ENCODE measurements at places on chromosomes 1 and 21.

DNA sequence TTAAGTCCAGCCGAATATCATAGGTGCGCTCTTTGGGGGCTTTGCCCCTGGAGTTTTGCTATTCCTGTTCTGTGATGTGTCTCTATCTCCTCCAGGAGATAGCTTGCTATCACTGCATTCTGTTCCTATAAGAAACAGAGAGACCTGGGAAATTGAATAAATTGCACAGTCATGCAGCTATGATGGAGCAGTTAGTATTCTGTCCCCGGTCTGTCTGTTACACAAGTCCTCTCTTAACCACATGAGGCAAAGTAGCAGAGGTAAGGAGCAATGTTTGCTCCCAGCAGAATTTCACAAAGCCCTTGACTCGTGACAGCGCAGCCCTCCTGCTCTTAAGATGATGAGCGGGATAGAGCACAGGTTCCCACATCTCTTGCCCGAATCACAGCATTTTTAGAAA lies 63.9 kb upstream of the GRHL3 start:
- DNase-seq: no peak

DNA sequence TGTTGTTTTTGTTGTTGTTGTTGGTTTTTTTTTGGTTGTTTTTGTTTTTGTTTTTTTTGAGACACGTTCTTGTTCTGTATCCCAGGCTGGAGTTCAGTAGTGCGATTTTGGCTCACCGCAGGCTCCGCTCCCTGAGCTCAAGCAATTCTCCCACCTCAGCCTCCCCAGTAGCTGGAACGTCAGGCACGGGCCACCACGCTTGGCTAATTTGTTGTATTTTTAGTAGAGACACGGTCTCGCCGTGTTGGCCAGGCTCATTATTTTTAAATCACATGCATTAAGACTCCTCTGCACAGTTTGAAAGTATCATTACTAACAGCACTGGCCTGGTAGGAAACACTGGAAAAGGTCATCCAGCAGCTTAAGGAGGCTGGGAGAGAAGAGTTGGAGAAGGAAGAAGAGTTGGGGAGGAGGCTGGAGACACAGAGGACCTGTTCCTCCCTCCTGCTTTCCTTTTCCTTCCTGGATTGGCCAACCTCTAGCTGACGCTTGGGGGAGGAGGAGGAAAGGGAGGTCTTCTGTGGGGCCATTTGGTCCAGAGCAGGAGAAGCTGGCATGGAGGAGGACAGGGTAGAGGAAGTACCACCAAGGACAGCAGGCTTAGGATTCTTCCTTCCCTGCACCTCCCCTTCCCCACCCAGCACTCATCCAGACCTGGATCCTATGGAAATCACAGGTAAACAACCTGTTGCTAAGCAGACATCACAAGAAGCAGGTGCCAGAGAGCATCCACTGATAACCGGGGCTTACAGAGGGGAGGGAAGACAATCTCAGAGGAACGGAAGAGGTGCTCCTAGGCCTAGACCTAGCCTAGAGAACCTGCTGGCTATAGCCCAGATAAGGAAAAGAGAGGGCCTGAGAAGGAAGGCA lies 71.9 kb upstream of the GOLT1A start:
- no peak for DNase-seq

DNA sequence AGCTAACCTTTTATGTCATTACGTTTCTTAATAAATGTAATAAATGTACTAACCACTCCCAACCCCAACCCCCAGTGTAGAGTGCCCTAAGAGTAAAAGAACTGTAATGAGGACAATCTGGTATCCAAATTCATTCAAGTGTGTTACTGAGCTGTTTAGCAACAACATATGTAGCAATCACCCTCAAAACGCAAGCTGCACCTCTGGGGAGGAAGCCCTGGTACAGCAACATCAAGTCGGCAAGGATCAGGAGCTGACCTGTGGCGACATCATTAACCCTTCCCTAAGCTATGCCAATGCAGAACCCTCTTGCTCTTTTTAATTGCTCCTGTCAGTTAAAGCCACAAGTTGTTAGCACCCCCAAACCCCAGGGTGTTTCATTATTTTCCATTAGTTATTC lies 47.1 kb downstream of the STX6 start:
- no peak for DNase-seq

- DNase-seq: no peak
Observed at GRCh38 chr1:247291833-247292561, 36.1 kb downstream of the VN1R5 start.

- no peak for DNase-seq
Observed at GRCh38 chr1:192158181-192158580, at the start of gene RGS18. RGS18 (plus strand) TSS chr1:192158462; CDS start chr1:192158638, 176 bp downstream.

DNA sequence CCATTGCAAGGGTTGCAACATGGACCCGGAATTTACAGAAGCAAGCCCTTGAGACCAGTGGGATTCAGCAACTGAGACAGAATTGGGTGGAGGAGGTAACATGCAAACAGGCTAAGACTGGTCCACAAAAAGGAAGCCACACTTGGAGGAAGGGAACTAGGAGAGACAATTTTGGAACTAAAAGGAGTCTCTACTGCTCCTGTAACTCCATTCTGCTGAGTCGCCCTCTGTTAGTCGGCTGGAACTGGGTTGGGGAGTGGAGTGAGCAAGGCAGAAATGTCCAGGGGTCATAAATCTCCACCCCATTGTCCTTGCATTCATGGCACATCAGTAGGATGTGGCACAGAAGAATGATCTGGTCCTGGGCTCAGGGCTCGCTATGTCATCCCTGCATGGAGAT lies 5.1 kb downstream of the LAMB3 start:
- DNase-seq: no peak

DNA sequence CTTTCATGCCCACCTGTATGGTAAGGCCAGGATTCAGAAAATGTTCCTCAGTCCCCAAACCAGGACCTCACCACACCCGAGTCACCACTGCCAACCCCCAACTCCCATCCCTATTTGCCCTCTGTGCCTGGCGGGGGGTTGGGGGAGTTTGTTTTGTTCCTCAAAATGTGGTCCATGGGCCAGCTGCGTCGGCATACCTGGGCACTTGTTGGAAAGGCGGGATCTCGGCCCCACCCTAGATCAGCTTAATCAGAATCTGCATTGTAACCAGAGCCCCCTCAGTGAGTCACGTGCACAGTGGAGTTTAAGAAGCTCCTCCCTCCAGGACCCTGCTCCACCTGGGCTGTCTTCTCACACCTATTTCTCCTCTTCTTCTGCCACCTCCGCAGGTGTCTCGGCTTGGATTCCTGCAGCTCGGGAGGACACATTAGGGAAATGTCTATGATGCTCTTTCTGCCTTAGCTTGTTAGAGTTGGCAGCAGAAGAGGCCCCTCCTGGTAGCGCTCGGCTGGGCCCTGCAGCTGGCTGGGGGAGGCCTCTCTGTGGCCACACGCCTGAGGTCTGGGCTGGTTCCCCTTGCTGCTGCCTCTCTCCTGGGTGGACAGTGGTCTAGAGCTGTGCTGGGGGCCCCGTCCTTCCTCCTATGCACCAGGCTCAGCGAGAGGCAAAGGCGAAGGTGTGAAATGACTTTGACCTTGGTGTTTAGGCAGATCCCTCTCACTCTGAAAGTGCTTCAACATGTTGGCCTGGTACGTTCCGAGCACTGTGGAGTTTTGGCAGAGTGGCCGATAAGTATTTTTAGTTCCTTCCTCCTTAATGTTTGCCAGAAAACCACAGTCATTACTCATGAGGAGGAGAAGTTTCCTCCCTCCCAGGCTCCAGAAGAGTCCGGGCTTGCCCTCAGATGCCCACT lies 41.8 kb upstream of the CAMTA1 start:
- DNase-seq: peak; percentile 9

DNA sequence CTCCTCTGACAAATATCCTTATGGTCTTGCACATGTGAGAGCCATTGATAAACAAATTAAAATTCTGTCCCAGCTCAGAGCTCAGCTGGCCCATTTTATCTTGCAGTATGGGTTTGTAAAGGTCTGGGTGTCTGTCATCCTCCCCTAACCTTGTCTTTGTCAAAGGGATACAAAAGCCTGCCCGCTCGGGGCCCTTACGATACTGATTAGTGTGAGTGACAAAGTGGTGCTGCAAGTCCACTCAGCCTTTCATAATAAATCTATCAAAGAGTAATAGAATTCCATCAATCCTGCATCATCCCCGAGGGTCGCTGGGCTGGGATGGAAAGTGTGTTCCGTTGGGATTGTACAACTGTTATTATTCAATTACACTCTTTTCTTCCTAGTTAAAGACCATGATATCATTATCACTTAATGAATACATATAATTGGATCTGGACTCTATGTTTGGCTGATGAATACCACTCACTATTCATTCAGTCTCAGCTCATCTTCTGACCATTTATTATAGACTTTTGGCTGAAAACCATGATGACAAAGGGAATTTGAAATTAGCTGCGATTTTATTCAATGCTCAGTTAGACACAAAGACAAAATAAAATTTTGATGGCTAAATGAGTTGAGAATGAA lies 122.5 kb upstream of the FOXD3 start:
- DNase-seq: no peak

GRCh38 chr1:45012639-45013278 lies 705 bp downstream of the UROD start:
- peak; percentile 76 for DNase-seq

DNA sequence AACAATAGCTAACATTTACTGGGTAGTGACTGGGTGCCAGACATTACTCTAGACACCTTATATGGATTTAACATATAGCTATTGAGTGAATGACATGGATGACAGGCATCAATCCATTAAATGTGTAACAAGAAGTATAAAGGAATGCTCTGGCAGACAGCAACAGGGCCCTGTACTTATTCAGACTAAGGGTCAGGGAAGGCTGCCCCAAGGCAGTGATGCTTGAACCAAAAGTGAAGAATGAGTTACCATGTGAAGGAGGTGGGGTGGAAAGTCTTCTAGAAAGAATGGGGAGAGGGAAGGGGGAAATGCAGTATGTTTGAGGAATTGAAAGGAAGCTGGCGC lies 8.3 kb upstream of the PTPRF start:
- DNase-seq: no peak

DNA sequence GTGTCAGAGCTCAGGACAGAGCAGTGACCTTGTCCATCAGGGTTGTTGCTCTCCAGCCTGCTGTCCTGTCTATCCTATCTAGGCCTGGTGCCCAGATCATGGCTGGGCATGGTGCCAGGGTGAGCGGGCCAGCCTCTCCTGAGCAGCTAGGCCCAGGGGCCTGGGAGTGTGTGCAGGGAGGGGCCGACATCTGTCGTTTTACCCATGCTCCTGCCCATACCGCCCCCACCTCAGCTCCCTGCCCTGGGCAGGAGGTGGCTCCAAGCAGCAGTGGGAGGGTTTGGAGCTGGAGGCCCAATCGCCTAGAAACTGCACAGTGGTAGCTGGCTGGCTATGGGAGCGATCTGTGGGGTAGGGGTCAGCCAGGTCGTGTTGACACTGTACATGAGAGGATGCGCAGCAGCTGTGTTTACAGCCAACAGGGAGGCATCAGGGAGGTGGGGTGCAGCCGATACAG lies 6.5 kb downstream of the INSRR start:
- DNase-seq: no peak

- no peak for DNase-seq
Observed at GRCh38 chr1:14476170-14476955, 122.1 kb upstream of the KAZN start.

DNA sequence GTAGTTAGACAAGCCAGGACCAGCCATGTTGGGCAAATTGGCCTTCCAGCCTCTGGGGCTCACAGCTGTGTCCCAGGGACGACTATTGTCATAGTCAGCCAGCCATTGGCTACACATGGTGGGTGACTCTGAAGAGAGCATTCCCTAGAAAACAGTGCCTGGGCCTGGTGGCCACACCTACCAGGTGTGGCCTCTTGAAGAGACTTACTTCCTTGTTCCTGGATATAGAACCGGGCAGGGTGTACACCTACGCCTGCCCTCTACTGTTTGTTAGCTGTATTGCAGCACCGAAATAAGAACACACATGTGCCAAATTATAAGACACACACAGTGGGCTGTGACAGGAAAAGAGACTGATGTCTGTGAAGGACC lies 134.6 kb upstream of the ARHGEF16 start:
- no peak for DNase-seq

GRCh38 chr1:204370176-204370575 lies 10.4 kb upstream of the PLEKHA6 start:
- DNase-seq: no peak

DNA sequence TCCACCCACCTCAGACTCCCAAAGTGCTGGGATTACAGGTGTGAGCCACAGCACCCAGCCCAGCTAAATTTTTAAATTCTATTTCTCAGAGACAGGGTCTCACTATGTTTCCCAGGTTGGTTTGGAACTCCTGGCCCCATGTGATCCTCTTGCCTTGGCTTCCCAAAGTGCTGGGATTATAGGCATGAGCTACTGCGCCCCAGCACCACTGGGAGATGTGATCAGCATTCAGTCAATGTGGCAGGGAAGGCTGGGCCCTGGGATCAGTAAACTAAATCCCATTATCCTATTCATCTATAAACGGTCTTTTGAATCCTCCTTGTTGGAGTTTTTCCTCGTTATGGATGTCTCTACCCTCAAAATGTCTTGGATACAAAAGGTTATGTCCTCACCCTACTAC lies 113.5 kb downstream of the PGBD5 start:
- no peak for DNase-seq

GRCh38 chr1:233025157-233025556 lies 74.7 kb downstream of the NTPCR start:
- no peak for DNase-seq

DNA sequence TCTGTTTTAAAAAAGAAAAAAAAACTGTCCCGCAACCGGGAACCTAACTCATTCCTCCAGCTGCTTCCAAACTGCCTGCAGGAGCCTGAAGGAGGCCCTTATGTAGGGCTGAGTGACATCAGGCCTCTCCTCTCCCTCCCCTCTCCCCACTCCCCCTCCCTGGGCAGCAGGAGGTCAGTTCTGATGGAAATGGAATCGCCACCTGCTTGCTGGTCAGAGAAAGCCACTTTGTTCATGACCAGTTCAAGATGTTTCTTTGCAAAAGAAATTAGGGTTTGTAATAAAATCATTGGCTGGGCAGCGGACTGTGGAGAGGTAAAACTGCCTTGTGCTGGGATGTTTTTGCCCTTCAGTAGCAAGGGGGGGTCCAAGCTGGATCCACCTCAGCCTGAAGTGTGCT lies at the start of gene MAP1LC3C:
Gene MAP1LC3C (minus strand): TSS at position 73 of the 400 bp plus-strand sequence. CDS start 90 bp downstream, outside the sequence.
- no peak for DNase-seq

- no peak for DNase-seq
Observed at GRCh38 chr1:179831852-179832699, 45.5 kb downstream of the TOR1AIP2 start.

GRCh38 chr21:32256873-32257620 lies 21.8 kb downstream of the MIS18A start:
- DNase-seq: peak; percentile 61

DNA sequence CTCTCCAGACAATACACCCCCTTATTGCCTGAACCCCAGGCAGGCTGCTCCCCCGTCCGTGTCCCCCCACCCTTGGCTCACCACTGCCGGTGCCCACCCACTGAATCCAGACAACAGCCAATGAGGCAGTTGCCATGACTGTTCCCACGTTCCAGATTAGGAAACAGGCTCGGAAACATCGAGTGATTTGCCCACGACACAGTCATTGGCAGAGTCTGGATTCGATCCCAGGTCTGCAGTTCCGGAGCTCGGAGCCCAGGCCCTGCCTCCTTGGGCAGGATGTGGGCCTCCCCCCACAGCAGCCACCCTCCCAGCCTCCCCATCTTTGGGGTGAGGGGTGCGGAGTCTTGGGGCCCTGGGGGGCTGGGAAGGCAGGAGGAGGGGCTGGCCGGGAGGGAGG lies 20.3 kb upstream of the CLSTN1 start:
- DNase-seq: no peak
